ENCODE measurements at places on chromosomes 1 and 21. TPM values are rescaled to one million over a fixed set of nuclear protein-coding genes. Genes with fewer than 3 reads are reported as not detected.
A peak's percentile ranks its signal among the peaks of the same experiment; 100 is the strongest.

GRCh38 chr1:30847358-30847972 lies 61.1 kb downstream of the SDC3 start:
- no peak for DNase-seq

- no peak for DNase-seq
Observed at GRCh38 chr1:12245116-12245515, 15.3 kb downstream of the VPS13D start.

DNA sequence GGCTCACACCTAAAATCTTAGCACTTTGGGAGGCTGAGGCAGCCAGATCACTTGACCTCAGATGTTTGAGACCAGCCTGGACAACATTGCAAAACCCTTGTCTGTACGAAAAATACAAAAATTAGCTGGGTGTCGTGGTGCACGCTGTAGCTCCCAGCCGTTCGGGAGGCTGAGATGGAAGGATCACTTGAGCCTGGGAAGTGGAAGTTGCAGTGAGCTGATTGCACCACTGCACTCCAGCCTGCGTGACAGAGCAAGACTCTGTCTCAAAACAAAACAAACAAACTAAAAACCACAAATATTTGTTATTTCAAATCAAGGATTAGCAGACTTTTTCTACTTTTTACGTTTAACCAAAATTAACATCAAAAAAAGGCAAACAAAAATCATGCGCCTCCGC lies 31.3 kb downstream of the INKA2 start:
- no peak for DNase-seq

MPZL1 gene
- total RNA-seq, result 15.3 TPM

- no peak for DNase-seq
Observed at GRCh38 chr1:8170059-8170835, 144.1 kb upstream of the ERRFI1 start.

DNA sequence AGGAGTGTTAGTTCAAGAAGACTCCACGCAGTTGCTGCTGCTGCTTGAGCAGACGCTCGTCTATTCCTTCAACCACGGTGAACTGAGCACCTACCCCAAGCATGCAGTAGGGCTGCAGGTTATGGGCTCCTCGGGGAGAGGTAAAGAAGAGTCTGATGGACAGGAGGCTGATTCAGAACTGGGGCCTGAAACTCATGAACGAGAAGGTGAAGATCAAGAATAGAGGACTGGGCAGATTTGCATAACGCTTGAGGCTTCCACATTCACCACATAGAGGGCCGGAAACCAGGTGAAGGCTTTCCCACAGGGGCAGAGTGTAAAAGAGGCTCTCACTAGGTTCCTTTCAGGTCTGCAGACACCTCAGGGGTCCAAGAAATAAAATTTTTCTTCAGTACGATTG lies 9.1 kb downstream of the ABCA4 start:
- no peak for DNase-seq

GRCh38 chr1:108583757-108584427 lies 24.0 kb downstream of the EEIG2 start:
- no peak for DNase-seq

GRCh38 chr1:85623061-85623471 lies 42.5 kb downstream of the CCN1 start:
- no peak for DNase-seq

GRCh38 chr1:16398371-16398953 lies 31.4 kb downstream of the SZRD1 start:
- DNase-seq, result no peak

PTGFR gene
- total RNA-seq, result not detected

- DNase-seq, result no peak
Observed at GRCh38 chr1:54403405-54403804, 2.8 kb downstream of the SSBP3 start.

GRCh38 chr1:65108025-65108642 lies 39.9 kb upstream of the AK4 start:
- no peak for DNase-seq

DNA sequence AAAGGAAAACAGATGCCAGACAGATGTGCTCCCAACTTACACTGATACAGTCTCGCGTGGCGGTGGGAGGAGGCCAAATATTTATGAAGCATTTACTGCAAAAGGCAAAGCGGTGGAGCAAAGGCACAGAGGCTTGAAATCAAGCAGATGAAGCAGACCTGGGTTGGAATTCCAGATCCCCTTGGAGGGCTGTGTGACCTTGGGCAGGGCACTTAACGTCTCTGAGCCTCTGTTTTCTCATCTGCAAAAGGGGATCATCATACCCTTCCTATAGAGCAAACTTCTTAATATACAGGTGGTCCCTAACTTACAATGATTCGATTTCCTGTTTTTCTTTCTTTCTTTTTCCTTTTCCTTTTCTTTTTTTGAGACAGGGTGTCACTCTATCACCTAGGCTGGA lies 54.1 kb downstream of the IGSF21 start:
- no peak for DNase-seq

- peak; percentile 46 for DNase-seq
Observed at GRCh38 chr1:21175670-21176581, 771 bp downstream of the EIF4G3 start.

- no peak for DNase-seq
Observed at GRCh38 chr1:168819668-168820067, 90.7 kb upstream of the DPT start.

AKNAD1 gene
- total RNA-seq, result not detected

GRCh38 chr1:82762829-82763532 lies 962.2 kb downstream of the ADGRL2 start:
- DNase-seq, result no peak

OR10Z1 gene
- not detected for total RNA-seq

PCP4L1 gene
- total RNA-seq, result not detected

SAMD13 gene
- total RNA-seq, result not detected

SERPINC1 gene
- 0.52 TPM for total RNA-seq

SPATA45 gene
- total RNA-seq, result not detected

IL12RB2 gene
- 87.4 TPM for total RNA-seq

TRIM45 gene
- 0.21 TPM for total RNA-seq

- DNase-seq, result no peak
Observed at GRCh38 chr1:215082532-215083382, at the start of gene KCNK2. Gene KCNK2, plus strand, starts transcription at chr1:215082737. Its CDS starts 649 bp downstream, at chr1:215083386.

- no peak for DNase-seq
Observed at GRCh38 chr1:178107823-178108222, 13.9 kb downstream of the RASAL2 start.

RNF186 gene
- not detected for total RNA-seq

TAS1R1 gene
- total RNA-seq, result not detected

DNA sequence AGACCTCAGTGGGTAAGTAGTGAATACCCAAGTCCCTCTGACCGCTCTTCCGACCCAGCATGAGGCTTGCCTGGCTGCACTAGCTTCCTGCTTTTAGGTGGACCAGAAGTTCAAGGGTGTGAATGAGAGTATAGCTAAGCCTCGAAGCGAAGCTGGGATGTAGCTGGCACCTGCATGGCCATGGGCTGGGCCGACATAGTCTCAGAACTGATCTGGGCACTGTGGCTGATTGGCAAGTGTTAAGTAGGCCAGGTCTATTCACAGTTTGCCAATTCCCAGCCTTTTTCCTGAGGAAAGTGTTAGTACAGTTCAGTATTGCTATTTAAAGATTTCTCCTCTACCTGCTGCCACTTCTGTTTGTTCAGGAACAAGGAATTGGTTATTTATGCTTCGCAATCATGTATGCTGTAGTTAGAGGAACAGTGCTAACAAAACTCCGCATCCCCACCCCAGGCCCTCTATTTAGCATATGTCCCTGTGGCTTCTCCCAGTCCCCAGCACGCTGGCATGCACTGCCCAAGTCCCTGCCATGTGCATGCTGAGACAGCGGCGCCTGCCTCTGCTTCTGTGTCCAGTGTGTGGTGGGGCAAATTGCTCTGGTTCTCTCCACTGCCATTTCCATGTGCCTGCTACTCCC lies 16.3 kb downstream of the SPATA46 start:
- DNase-seq, result no peak

ELF3 gene
- 1.4 TPM for total RNA-seq

C1orf87 gene
- not detected for total RNA-seq

DNA sequence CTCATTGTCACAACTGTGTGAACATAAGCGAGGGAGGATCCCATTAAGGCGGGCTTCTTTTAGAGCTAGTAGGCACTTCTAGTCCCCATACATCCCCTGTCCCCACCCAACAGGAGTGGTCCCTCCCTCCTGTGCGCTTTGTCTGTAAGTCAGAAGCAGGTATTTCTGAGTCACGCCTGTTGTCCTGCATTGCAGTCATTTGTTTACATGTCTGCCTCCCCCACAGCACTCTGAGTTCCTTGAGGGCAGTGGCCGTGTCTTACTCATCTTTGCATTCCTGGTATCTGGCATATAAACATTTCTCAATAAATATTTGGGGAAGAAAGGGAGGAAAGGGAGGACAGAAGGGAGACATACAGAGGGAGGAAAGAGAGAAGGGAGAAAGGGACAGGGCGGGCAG lies 40.3 kb downstream of the PLEKHA6 start:
- no peak for DNase-seq

DNA sequence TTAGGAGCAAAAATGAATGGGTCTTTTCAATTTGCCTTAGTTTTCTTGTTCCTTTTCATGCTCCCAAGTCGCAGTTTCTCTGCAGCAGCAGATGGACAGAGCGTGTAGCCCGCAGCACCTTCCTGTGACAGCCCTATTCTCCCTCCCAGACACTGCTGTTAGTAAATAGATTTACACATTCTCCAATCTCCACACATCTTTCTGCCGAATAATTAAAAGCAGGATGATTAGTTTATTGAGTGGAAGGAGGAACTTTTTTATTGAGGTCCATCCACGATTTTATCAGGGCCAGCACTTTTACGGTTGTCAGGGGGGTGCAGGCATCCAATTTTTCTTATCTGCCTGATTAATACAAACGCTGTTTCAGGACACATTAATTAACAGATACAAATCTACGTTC lies 98.2 kb upstream of the USH2A start:
- no peak for DNase-seq

GRCh38 chr1:23720256-23720995 lies 22.8 kb upstream of the ELOA start:
- DNase-seq, result no peak

DNA sequence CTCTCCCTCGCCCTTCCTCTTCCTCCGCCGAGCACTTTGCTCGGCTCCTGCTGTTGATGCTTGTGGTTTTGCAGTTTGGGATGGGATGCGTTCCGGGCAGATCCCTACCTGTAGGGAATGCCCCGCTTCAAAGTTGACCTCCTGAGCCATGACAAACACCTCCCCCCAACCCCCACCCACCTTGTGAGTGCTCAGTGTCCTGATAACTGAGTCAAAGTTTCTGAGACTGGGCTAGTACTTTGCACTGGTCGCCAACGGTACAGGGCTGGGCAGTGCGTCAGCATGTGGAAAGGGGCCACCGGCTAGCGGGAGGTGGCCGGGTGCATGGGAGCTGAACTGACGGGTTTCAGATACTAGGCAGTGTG lies 771 bp downstream of the RABGAP1L start:
- DNase-seq, result no peak

KRTAP13-2 gene
- total RNA-seq, result not detected

SEC16B gene
- total RNA-seq, result not detected

GRCh38 chr1:109874445-109874844 lies 36.2 kb upstream of the CSF1 start:
- DNase-seq, result no peak

DNA sequence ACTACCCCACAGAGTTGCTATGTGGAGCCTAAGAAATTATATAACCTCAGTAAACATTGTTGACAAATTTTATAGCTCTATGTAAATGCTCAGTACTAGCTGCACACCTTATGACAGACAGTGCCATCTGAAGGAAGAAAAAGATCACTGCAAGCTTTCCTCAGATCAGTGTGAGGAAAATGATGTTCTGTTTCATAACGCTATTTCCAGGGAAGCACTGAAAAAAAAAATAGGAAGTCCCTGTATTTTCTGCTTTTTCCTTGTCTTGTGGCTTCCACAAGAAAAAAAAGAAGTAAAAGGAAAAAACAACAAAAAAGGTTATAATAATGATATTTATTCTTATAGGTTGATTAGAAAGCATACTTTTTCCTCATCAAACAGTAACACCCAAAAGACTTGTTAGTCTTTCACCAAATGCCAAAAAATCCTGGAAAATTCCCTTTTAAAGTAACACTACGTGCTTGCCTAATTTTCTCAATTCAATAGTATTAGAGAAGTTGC lies 23.2 kb downstream of the LYST start:
- DNase-seq, result no peak

- DNase-seq, result no peak
Observed at GRCh38 chr1:243924588-243925349, 74.7 kb upstream of the AKT3 start.

GRCh38 chr1:20483833-20484518 lies 2.0 kb downstream of the CAMK2N1 start:
- no peak for DNase-seq

DNA sequence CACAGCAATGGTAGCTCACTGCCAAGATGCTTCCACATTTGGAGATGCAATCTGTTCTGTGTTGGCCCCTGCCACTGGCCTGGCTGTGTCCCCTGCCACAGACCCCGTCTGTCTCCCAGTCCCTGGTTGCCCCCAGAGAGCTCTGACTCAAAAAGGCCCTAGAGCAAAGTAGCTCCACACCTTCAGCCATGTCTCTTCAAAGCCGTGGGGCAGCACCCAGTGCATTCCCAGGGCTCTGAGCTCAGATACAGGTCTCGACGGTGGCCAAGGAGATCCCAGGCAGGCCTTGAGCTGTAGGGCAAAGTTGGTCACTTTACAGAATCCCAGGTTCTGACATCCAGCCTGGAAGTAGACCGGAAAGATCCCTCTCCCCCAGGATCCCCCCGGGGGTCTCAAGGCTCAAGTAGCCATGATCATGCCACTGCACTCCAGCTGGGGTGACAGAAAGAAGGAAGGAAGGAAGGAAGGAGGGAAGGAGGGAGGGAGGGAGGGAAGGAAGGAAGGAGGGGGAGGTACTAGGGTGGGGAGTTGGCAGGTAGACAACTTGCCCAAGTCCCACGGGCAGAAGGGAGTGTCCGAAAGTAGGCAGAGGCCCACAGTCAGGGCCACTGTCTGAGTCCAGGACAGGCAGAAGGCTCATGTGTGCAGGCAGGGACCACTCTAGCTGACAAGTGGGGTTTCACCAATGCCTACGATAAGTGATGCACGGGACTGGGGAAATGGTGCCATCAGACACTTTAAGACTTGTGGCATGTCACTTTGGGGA lies 4.8 kb upstream of the ARF1 start:
- no peak for DNase-seq

GRCh38 chr1:196214866-196215265 lies 393.4 kb downstream of the KCNT2 start:
- DNase-seq, result no peak

ARTN gene
- total RNA-seq, result 0.40 TPM

SYDE2 gene
- total RNA-seq, result 3.6 TPM

Data from activated T-cell treated with anti-CD3 and anti-CD28 coated beads, Interleukin-2, amount 50 U/mL, for 4 hours (primary cell).